ENCODE measurements at places on chromosomes 3 and 15.

DNA sequence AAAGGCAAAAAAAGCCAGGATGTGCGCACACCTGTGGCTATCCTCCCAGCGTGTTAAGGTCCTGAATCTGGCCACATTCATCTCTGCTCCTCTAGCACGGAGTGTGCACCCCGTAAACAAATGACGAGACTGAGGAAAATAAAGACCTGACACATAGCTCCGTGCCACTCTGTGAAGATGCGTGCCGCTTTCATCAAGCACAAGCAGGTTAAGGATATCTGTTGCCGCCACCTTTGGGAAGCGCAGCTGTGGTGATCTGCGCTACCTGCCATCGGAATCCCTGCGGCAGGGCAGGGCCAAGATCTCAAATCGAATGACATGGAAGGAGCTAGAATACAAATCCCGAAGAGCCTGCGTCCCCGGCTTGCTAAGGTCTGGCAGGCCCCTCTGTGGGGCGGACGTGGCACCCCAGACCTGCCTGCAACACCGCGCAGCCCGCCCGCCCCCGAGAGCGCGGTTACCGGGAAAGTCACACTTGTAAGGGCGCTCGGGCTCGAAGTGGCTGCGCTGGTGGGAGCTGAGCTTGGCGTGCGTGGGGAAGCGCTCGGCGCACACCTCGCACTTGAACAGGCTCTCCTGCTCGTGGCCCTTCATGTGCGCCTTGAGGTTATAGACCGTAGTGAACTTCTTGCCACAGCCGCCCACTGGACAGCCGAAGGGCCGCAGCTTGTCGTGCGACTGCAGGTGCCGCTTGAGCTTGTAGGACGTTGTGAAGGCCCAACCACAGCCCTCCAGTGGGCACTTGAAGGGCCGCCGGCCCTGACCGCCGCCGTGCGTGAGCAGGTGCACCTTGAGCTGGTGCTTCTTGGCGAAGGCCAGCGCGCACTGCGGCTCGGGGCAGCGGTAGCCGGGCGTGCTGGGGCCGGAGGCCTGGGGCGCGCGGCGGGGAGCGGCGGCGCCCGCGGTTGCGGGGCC is 936 bp downstream of the ZXDC start:
- no peaks in the 10 kb centered on the region for H3K27me3 ChIP-seq
- DNase-seq, result peak; percentile 38
- peaks cover 20% of the 10 kb centered on the region for H3K4me1 ChIP-seq
- H3K4me3 ChIP-seq, result peak overlapping the region; percentile 76
- no peaks in the 10 kb centered on the region for H3K36me3 ChIP-seq

DNA sequence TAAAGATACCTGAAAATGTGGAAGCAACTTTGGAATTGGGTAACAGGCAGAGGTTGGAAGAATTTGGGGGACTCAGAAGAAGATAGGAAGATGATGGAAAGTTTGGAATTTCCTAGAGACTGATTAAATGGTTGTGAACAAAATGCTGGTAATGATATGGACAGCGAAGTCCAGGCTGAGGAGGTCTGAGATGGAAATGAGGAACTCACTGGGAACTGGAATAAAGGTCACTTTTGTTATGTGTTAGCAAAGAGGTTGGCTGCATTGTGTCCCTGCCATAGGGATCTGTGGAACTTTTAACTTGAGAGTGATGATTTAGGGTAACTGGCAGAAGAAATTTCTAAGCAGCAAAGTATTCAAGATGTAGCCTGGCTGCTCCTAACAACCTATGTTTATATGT is 13.0 kb downstream of the MITF start:
- DNase-seq, result no peak
- H3K4me3 ChIP-seq, result no peak overlapping the region
- H3K27me3 ChIP-seq, result no peaks in the 10 kb centered on the region
- no peaks in the 10 kb centered on the region for H3K36me3 ChIP-seq
- H3K4me1 ChIP-seq, result no peaks in the 10 kb centered on the region
- H3K27ac ChIP-seq, result peak overlapping the region; percentile 68

DNA sequence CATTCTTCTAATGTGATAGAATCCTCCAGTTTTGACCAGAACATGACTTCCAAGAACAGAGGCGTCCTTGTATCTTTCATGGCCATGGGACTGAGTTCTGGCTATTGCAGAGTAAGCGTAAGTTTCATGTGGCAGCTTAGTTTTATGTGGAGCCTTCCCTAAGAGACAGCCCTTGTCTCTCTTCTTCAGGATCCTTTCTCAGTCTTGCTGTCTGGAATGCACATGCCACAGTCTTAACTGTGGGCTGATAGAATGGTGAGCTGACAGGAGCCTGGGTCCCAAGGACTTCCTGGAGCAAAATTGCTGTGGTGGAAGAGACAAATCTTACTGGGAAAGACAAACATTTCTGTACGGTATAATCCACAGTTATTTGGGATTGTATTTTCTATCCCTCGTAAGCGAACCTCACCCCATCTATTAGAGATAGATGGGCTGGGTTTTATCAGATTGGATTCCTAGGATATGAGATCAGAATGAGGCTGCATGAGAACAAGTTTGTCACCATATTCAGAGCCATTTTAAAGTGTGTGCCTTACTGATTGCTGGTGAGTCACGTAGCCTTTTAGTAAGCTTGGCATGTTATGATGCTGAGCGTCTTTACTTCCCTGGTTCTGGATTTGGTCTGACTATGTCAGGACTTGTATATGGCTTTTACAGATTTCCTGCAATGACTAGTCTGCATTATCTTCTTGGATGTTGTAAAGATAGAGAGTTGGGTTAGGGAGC is 32.8 kb downstream of the CDIN1 start:
- no peak for DNase-seq
- no peaks in the 10 kb centered on the region for H3K36me3 ChIP-seq
- H3K4me1 ChIP-seq, result no peaks in the 10 kb centered on the region
- H3K27ac ChIP-seq, result no peak overlapping the region

GRCh38 chr3:50609071-50609762 is 2.4 kb downstream of the CISH start:
- no peak for DNase-seq
- peaks cover 20% of the 10 kb centered on the region for H3K4me1 ChIP-seq
- H3K36me3 ChIP-seq, result no peaks in the 10 kb centered on the region
- H3K27ac ChIP-seq, result peak overlapping the region; percentile 98

DNA sequence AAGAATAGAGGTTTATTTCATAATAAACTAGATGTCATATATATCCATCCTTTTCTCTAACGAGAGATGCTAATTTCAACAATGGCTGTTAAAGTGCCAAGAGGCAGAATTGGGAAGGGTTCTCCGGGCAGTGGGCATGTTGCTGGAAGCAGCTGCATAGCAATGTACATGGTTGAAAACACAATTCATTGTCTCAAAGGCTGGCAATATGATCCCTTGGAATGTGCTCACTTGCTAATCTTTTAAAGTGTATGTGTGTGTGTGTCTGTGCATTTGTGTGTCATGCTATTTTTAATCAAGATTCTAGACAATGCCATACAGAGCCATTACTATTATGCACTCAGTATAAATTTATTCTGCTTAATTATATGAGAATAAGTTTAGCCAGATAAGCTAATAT is 1020.3 kb downstream of the NAALADL2 start:
- no peak overlapping the region for H3K27ac ChIP-seq
- no peaks in the 10 kb centered on the region for H3K27me3 ChIP-seq
- no peaks in the 10 kb centered on the region for H3K4me1 ChIP-seq
- no peaks in the 10 kb centered on the region for H3K36me3 ChIP-seq
- DNase-seq, result no peak
- H3K4me3 ChIP-seq, result no peak overlapping the region

DNA sequence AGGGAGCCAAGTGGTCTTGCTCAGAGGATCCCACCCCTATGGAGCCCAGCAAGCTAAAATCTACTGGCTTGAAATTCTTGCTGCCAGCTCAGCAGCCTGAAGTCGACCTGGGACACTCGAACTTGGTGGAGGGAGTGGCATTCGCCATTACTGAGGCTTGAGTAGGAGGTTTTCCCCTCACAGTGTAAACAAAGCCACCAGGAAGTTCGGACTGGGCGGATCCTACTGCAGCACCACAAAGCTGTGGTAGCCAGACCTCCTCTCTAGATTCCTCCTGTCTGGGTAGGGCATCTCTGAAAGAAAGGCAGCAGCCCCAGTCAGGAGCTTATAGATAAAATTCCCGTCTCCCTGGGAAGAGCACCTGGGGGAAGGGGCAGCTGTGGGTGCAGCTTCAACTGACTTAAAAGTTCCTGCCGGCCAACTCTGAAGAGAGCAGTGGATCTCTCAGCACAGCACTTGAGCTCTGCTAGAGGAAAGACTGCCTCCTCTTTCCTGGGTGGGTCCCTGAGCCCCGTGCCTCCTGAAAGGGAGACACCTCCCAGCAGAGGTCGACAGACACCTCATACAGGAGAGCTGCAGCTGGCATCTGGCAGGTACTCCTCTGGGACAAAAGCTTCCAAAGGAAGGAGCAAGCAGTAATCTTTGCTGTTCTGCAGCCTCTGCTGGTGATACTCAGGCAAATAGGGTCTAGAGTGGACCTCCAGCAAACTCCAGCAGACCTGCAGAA is 576.3 kb upstream of the NECTIN3 start:
- no peak overlapping the region for H3K27ac ChIP-seq
- H3K36me3 ChIP-seq, result no peaks in the 10 kb centered on the region
- H3K4me1 ChIP-seq, result no peaks in the 10 kb centered on the region
- H3K27me3 ChIP-seq, result no peaks in the 10 kb centered on the region

DNA sequence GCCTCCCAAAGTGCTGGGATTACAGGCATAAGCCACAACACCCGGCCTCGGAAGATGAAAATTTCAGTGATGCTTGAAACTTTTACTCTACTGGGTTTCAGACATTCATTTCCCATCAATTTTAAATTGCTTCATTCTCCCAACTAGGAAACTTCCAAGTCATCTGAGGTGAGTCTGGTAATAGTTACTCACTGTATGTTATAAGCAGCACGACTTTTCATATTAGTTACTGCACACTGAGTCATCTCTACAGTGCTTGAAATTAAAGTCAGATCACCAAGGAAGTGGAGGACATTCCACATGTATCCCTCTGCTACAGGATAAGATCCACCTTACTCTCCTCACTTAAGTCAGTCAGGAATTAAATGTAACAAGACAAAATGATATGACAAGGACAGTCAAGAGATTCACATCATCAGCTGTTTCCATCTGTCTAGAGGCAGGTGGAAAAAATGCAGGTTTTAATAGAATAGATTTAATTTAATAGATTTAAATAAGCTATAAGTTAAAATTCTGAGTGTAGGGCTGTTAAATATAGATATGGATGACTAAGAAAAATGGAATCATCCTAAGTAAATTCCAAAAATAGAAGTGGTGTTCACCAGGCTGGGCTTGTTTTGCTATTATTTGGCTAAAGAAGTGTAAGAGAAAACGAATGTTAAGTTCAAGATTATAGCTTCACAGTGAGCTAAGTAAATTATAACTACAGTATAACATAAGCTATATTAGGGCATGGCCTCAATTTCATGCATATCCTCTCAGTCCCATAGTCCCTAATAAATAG is 104.4 kb downstream of the TMCO5A start:
- H3K27me3 ChIP-seq, result no peaks in the 10 kb centered on the region
- H3K36me3 ChIP-seq, result no peaks in the 10 kb centered on the region
- DNase-seq, result no peak
- no peak overlapping the region for H3K27ac ChIP-seq
- H3K4me3 ChIP-seq, result no peak overlapping the region
- no peaks in the 10 kb centered on the region for H3K4me1 ChIP-seq

GRCh38 chr3:139586420-139587017 is 47.0 kb upstream of the RBP1 start:
- H3K4me3 ChIP-seq, result no peak overlapping the region
- no peaks in the 10 kb centered on the region for H3K27me3 ChIP-seq
- no peaks in the 10 kb centered on the region for H3K36me3 ChIP-seq

GRCh38 chr3:128767094-128767750 is 41.2 kb downstream of the RAB7A start:
- no peak overlapping the region for H3K4me3 ChIP-seq
- no peak for DNase-seq
- H3K27ac ChIP-seq, result no peak overlapping the region
- no peaks in the 10 kb centered on the region for H3K36me3 ChIP-seq
- no peaks in the 10 kb centered on the region for H3K27me3 ChIP-seq

GRCh38 chr15:66241908-66242285 is 11.7 kb downstream of the MEGF11 start:
- no peak overlapping the region for H3K27ac ChIP-seq
- DNase-seq, result no peak
- no peaks in the 10 kb centered on the region for H3K4me1 ChIP-seq
- H3K4me3 ChIP-seq, result no peak overlapping the region

DNA sequence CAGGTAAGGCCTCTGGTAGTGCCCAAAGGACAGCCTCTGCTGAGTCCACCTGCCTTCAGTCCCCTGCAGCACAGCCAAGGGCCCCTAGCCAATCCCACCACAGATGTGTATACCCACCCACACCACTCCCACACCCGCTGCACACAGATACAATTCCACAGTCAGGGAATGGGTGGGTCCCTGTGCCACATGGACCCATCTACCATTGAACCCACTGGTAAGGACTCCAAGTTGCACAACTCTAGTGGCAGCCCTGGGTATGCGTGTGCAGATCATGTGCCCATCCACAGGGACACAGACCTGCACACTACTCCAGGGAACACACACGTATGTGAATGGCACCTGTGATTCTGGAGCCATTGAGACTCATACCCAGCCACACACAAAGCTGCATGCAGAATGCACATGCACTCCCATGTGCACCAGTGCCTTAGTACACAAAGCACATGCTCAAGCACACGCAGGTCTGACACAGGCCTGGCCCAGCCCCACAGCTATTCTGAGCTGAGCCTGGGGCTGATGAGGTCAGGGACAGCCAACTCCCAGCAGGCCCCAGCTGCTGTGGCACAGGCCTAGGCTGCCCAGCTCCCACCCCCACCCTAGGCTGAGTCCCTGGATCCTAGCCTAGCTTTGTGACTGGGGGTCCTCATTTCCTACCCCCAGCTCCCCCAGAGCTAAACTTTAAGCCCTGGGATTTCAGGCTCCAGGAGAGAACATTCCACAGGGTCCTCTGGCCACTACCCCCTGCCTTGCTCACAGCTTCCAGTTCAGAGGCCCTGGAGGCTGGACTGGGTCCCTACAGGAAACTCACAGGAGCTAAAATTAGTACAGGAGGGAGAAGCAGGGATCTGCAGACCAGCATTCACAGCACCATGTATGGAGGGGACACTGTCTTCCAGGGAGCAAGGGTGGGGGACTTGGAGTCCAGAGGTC is 2.7 kb upstream of the ALS2CL start:
- H3K36me3 ChIP-seq, result no peaks in the 10 kb centered on the region
- peaks cover 6% of the 10 kb centered on the region for H3K4me1 ChIP-seq
- no peaks in the 10 kb centered on the region for H3K27me3 ChIP-seq
- peak overlapping the region; percentile 78 for H3K27ac ChIP-seq

DNA sequence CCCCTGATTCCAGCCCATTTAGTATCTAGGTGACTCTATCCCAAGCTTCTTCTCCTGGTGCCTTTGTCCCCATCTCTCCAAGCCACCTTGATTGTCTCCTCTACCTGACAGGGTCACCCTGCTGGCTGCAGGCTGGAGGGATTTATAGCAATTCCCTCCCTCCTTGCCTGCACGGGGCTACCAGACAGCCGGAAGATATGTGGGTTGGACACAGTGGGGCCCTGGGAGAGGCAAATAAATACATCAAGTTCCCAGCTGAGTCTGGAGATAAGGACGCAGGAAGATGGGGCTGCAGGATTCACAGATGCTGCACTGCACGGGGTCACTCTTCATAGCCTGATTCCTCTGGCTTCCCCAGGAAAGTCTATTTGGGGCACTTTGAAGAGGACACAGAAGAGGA is 9.3 kb upstream of the ISLR2 start:
- H3K27me3 ChIP-seq, result peaks cover 3% of the 10 kb centered on the region
- DNase-seq, result no peak
- H3K4me1 ChIP-seq, result no peaks in the 10 kb centered on the region
